Sciatic nerve (tissue), 2 donors: ENCODE measurements at places on chromosomes 5 and 9.
A peak's percentile ranks its signal among the peaks of the same experiment; 100 is the strongest.

- DNase-seq = no peak
These were observed 20.4 kb upstream of the PALM2AKAP2 start for GRCh38 chr9:109759589-109759988.

DNA sequence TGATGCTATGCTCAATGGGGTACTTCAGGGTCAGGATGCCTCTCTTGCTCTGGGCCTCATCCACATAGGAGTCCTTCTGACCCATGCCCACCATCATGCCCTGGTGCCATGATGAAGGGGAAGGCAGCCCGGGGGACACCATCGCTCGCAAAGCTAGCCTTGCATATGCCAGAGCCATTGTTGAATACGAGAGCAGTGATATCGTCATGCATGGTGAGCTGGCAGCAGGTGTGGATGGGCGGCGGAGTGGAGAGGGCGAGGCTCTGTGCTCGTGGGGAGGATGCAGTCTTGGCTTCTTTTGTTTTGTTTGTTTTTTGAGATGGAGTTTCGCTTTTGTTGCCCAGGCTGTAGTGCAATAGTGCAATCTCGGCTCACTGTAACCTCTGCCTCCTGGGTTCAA lies 17.2 kb upstream of the SPZ1 start:
- no peak for DNase-seq

GRCh38 chr5:17910318-17910717 lies 276.1 kb downstream of the TAF11L14 start:
- DNase-seq = no peak

- DNase-seq = no peak
These were observed 4.9 kb upstream of the TRAF1 start for GRCh38 chr9:120931231-120932085.

GRCh38 chr9:85508616-85509015 lies 233.1 kb downstream of the AGTPBP1 start:
- DNase-seq = no peak

DNA sequence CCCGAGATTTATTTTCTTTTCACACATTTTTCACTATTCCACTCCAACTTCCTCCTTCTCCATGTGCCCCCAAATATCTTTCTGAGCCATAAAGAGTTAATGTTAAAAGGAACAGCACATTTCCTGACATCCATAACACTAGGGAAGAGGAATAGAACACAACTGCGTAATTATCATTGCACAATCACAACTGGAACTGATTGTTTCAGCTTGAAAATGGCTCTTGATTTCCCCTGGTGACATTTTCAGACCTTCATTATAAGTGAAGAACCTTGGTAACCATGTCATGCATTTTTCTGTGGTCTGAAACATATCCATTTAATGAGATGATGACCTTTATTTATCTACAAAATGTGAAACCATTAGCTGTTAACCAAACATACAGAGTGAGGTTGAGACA lies 82.4 kb downstream of the PCSK1 start:
- no peak for DNase-seq

- DNase-seq = no peak
These were observed 69.5 kb downstream of the ACTL7B start for GRCh38 chr9:108786322-108786721.

DNA sequence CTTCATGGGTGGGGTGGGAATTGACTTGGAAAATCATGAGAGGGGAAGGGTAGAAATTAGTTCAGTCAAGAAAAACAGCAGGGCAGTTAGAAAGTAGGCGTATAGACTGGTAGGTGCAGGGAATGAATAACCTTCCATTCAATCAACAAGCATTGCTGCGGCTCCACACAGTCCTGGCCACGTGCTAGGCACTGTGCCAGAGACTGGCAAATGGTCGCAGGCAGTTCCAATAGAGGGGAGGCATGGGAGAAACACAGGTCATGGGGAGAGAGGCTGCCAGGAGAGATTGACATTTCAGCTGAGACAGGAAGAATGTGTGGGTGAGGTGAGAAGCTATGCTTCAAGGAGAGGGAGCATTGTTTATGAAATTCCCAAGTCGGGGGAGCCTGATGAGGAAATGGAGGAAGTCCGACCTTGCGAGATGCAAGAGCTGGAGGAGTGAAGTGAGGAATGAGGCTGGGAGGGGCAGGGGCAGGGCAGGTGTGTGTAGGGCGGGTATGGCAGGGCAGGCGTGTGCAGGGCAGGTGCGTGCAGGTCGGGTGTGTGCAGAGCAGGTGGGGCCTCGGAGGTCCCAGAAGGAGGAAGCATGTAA lies 54.4 kb upstream of the PPARGC1B start:
- DNase-seq = peak; percentile 41

DNA sequence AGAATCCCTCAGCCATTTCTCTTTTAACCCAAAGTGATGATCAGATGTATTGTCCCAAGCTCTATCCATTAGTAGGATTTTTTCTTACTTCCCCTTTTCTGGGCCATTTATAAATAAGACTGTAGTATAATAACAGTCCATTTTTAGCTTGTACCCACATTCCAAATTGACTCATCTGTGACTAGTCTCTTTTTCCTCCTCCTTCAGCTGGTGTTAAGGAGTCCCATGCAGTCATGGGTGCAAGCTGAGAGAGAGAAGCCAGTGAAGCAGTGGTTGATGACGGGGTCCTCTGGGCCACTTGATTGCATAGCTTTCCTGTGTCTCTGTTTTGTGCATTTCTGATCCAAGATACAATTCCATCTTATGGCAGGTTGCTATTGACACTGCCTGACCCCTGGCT lies 476.0 kb upstream of the CD180 start:
- no peak for DNase-seq

DNA sequence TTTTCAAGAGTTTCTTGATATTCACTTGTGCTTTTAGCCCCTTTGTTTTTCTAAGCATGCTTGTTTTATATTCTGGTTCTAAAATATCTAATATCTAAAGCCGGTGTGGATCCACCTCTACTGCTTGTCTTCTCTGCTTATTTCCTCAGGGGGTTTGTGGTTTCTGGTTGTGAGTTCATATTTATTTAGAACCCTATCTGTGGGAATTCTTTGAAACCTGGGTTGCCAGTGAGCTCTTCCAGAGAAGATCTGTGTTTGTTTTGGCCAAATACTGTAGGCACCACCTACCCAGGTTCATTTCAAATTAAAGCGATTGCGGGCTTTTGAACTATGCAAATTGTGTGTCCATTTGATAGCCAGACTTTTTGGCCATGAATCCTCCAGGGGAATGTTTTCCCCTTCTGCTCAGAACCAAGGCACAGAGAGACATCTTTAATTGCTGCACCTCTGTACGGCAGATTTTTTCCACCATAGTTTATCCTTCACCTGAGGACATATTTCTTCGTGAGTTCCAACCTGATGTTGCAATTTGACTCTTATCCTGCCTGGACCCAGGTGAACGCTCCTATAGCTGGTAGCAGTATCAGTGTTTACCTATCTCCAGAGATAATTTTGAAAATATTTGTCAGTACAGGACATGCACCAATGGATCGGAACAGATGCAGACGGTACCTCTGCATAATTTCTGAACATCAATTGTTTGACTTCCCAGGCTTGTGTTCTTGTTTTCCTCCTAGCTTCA lies 2.4 kb upstream of the ZBTB43 start:
- no peak for DNase-seq

GRCh38 chr5:177410575-177410974 lies 1.2 kb upstream of the F12 start:
- DNase-seq = no peak

GRCh38 chr9:23887781-23888180 lies 61.7 kb upstream of the ELAVL2 start:
- no peak for DNase-seq

DNA sequence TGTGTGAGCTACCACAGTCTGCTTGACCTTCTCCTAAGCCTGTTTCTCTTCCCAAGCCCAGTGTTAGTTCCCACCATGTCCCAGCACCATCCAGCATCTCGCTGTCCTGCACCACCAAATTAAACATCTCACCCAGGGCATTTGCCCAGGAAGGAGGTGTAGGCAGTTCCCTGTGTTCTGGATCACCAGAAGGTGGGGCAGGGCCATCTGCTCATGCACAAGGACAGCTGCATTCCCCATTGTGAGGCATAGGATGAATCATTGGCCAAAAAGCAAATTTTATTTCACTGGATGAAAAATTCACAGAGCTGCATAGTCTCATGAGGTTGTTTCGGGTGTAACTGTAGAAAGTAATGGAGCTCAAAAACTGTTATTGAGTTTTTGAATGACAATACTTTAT lies 89.5 kb upstream of the GRIA1 start:
- no peak for DNase-seq

DNA sequence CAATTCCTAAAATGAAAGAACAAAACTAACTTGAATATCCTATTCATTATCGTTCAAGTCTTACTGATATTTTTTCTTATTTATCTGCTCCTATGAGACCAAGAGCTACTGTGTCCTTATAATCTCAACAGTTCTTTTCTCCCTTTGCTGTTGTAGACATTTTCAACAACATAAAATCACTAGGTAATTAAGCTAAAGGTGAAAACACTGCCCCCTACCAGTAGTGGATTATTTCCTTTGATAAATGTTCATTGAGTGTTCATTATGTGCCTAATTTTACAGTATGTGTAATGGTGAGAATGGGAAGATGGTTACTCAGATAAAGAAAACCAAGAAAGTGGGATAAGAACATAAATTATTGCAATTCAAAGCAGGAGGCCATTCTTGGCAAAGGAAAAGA lies 41.4 kb upstream of the PAPPA start:
- no peak for DNase-seq

- DNase-seq = no peak
These were observed 34.2 kb downstream of the ADRB2 start for GRCh38 chr5:148860599-148860998.

- DNase-seq = no peak
These were observed 96.9 kb downstream of the MED27 start for GRCh38 chr9:131982671-131983239.

- no peak for DNase-seq
These were observed 1.7 kb downstream of the ADAMTS19 start for GRCh38 chr5:129461711-129462332.

DNA sequence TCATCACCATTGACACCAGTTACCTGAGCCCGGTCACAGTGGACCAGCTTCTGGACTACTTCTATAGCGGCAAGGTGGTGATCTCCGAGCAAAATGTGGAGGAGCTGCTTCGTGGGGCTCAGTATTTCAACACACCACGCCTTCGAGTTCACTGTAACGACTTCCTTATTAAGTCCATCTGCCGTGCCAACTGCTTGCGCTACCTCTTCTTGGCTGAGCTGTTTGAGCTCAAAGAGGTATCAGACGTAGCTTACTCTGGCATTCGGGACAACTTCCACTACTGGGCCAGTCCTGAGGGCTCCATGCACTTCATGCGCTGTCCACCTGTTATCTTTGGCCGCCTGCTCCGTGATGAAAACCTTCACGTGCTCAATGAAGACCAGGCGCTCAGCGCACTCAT lies 520 bp downstream of the CCIN start:
- DNase-seq = no peak

DNA sequence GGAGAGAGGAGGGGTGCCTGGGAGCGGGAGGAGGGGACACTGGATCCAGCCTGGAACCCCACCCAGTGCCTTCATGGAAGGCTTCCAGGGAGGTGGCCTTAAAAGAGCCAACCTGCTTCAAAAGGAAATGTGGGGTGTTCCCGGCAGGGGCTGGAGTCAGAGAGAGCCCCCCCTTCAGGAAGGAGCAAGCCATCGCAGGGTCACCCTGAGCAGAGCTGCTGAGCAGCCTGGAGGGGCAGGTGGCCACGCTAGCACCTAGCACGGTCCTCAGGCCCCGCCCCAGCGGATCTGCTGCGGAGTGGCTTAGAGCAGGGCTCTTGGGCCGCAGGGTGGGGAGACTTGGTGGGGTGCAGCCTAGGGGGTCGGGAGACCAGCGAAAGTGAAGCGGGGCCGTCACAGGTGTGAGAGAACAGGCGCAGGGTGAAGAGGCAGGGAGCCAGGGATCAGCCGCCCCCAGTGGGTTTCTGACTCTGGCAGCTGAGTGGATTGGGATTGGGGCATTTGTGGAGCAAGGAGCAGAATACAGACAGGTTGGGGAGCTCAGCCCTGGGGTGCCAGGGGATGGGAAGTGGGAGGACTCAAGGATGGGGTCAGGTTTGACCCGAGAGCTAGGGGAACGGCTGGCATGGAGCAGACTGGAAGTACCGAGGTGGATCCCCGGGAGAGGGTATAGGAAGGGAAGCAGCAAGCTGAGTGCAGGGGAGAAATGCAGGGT lies 1.5 kb downstream of the LCN2 start:
- DNase-seq = no peak

DNA sequence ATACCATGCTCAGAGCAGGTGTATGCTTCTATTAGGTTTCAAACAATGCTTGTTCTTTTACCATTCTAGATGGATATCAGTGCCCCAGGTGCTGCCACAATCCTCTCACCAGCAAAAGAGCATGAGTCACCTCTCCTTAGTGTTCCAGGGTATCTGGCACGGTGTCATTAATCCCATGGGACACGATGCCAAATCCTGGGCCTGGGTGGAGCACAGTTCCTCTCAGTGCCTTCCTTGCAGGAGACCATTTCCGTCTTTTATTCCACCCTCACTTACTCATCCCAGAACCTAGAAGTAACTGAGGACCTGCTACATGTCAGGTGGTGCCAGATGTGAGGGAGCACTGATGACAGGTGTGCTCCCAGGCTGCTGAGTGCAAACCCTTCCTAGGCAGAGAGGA lies 1.3 kb upstream of the OR13J1 start:
- no peak for DNase-seq

DNA sequence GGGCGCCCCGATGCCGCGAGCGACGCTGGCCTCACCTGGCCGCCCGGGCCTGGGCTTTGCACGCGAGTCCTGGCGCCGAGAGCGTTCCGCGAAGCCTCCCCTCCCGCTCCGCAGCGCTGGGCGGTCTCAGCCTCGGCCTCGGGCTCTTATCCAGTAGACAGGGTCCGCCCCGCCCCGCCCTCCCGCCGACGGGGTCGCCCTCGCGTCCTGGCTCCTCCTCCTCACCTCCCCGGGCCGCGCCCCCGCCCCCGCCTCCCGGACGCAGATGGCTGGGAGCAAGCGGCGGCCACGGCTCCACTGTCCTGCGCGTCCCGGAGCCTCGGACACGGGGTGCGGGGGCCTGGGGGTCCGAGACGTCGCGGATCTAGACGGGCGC lies at the start of gene SLC6A3:
TSS of gene SLC6A3 (minus strand) at position 128 of the 376 bp plus-strand sequence. CDS start 2,243 bp downstream, outside the sequence.
- peak; percentile 57 for DNase-seq

DNA sequence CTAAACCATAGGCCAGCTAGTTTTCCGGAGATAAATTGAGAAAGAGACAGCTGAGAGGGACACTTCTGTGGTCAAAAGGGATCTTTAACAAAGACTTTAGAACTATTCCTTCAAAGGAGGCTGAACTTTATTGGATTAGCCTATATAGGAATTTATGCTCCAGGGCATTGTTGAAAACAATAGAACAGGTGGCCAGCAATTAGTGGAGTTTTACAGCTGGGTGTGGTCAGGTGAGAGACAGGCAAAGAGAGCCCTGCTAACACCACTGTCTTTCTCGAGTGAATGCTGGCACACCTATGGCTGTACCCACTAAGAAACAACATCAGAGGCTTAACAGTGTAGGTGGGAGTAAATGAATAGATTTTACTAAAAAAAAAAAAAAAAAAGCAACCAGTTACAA lies 16.7 kb upstream of the TLR4 start:
- DNase-seq = no peak
